ENCODE measurements at places on chromosomes 4 and X.

- no peak for DNase-seq
Observed at GRCh38 chr4:113968473-113968872, 11.0 kb downstream of the ARSJ start.

- no peak for DNase-seq
Observed at GRCh38 chrX:16910376-16910775, 36.1 kb upstream of the REPS2 start.

- DNase-seq = peak; percentile 72
Observed at GRCh38 chrX:71198066-71198465, 25.0 kb upstream of the GJB1 start.

- DNase-seq = no peak
Observed at GRCh38 chrX:14690553-14690952, 161.2 kb downstream of the GLRA2 start.

- DNase-seq = no peak
Observed at GRCh38 chrX:42832764-42833549, 55.0 kb upstream of the PPP1R2C start.

- DNase-seq = peak; percentile 35
Observed at GRCh38 chr4:189202182-189202868, 738.3 kb upstream of the FRG1 start.

DNA sequence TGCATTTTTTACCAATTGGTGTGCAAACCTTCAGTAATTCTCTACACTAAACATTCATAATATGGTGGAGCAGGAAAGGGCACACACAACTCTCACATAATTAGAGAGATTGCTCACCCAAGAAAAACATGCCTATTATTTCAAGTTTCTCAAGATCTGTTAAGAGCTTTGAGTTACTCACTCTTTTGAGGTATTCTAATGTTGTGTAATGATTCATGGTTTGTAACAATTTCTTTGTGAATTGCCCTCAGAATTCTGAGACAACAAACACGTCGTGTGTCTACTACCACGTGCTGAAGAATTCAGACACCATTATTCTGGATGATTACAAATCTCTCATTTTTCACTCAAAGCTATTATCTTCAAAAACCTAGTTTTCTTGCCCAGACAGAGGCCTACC, 82.8 kb downstream of the PDGFC start:
- no peak for DNase-seq

DNA sequence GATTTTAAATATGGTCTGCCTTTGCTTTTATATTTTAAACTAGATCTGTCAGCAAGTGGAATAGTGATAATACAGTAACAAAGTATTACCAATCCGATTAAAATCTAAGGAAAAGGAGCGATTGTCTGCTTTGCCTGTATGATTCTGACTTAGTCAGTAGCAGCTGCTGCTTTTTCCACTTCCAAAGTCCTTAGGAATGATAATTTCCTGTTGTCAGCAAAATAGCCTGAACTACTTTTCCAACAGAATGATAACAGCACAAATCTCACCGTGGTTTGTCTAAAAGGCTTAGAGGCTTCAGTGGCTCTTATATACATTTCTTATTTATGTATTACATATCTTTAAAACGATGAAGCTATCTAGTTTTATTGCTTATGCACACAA, 290.0 kb downstream of the ANK2 start:
- DNase-seq = no peak

DNA sequence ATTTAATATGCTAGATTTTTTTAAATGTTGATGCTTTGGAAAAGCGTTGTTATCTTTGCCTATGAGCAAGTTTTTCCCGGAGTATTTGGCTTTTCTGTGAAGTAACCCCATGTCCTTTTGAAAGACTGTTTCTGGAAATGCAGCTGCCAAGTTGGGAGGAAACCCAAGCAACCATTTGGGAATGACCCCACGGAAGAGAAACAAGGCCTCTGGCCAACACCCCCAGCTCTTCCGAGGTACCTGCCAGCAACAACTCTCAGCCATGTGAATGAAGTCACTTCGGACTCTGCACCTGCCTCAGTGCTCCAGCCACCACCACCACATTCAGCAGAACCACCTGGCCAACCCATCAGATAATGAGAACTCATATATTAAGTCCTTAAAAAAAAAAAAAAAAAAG, 36.2 kb upstream of the DHRSX start:
- no peak for DNase-seq

DNA sequence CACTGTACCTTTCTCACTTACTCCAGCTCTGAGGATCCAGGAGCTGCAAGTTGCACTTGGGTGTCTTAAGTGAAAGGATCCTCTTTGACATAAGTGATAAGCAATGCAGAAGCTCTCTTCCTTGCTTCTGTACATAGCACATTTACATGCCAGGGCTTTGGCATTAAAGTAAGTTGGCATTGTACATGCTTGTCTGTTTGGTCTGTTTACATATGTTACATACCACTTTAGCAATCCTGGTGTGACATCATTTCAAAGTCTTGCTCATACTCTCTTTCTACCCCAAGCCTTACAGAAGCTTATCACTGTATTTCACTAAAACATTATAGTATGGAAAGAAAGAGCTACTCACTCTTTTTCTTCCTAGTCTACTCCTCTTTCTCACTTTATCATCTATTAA, 2548.3 kb downstream of the ARAP2 start:
- DNase-seq = no peak

GRCh38 chr4:9745782-9746181, 35.7 kb upstream of the DRD5 start:
- DNase-seq = no peak

DNA sequence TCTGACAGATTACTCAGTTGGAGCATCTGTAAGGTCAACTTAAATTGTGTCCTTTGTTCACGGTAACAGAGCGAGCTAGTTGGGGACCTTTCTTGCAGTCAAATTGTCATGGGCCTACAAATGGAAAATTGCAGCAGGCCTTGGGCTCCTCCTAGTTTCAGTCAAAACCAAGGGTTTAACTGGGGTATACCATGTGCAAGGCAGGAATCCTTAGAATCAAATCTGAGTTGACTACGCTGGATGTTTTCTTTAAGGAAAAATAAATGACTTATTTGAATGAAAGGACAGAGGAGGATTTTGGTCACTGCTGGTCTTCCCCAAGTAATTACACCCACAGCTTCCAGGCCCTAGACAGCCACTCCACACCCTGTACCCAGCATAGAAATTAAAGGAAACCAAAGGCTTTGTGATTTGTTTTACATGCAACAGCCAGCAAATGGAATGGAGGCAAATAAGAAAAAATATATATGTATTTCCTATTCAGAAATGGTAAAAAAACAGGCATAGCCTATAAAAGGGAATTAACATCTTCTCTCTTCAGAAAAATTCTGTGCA, 307.1 kb downstream of the LDB2 start:
- no peak for DNase-seq
